ENCODE measurements at places on chromosomes 7 and 10.

DNA sequence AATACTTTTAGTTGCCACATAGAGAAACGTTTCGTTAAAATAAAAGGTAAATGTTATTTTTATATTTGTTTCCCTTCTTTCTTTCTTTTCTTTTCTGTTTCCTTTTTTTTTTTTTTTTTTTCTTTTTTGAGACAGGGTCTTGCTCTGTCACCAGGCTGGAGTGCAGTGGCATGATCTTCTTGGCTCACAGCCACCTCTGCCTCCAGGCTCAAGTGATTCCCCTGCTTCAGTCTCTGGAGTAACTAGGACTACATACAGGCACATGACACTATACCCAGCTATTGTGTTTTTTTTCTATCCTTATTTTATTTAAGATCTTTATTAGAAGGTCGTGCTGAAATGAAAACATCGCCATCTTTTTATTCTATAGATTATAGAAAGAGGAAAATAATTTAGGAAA, 661.8 kb upstream of the MBL2 start:
- DNase-seq = no peak

DNA sequence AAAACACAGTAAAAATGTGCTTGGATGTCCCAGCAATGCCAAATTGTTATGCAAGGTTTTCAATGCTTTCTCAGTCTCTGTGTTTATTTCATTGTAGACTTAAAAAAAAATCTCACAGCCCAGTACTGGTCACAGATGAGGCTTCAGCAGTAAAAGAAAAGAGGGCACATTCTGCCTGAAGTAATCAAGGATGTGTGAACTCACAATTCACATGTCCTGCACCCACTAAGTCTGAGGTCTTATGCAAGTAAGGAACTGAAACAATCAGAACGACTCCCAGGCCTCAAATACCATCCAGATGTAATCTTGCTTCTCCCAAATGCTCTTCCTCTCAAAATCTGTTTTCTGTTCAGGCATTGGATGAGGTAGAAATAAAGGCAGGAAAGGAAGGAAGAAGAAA, 33.7 kb downstream of the ADRB1 start:
- no peak for DNase-seq

GRCh38 chr7:104048055-104048454, 58.6 kb upstream of the RELN start:
- no peak for DNase-seq

DNA sequence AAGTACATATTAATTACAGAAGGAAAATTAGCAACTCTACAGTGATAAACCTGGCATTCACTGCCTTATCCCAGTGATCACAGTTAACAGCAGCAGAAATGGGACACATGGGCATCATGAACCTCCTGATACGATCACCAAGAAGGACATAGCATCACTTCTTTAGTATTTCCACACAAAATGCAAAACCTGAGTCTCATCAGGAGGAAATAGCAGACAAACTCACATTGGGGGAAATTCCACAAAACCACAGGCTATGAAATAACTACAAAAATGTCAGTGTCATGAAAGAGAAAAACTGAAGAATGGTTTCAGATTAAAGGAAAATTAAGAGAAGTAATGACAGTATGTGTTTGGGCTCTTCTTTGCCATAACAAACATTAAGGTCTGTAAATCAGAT, 12.0 kb upstream of the PURB start:
- DNase-seq = no peak

DNA sequence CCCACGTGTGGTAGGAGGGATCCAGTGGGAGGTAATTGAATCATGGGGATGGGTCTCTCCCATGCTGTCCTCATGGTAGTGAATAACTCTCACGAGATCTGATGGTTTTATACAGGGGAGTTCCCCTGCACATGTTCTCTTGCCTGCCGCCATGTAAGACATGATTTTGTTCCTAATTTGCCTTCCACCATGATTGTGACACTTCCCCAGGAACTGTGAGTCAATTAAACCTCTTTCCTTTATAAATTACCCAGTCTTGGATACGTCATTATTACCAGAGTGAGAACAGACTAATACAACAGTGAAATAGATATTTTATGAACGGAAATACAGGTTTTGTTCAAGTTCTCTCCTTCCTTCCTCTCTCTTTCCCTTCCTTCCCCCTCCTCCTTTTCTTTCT, 15.8 kb downstream of the CALD1 start:
- no peak for DNase-seq

DNA sequence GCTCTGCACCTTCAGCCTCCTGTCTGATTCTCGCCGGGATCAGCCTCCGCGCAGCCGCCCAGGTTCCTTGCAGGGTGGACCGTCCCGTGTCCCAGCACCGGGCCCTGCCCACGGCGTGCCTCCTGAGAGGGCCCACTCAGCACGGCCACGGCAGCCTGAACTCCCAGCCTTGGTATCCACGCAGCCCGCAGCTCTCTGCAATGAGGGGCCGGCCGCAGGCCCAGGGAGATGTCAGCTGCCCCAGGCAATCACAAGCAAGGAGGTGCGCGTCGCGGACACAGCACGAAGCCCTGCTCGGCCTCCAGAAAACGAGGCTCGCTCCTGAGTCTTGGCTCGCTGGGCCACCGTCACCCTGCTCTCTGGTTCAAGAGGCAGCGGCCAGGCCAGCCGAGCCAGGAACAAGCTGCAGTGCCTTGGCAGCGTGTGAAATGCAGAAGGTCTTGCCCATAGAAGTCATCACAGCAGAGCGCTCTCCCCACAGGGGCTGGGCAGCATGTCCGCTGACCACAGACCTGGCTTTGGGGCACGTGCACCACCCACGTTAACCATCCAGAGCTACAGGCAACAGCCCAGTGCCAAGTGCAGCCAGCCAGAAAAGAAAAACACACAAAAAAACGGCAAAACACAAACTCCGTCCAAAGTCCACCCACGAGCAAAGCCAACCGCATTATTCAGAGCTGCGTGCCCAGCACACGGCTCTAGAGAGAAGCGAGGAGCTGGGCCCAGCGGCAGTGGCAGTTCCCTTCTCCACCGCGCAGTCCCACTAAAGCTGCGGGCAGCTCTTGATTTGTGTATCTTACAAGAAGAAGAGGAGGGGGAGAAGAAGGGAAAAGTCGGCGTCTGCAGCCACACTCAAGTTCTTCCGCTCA, 13.9 kb downstream of the GPER1 start:
- no peak for DNase-seq

GRCh38 chr7:424961-425793, 94.5 kb downstream of the PDGFA start:
- DNase-seq = no peak

- no peak for DNase-seq
Measured at GRCh38 chr7:135277161-135277560, 43.5 kb downstream of the STRA8 start.

DNA sequence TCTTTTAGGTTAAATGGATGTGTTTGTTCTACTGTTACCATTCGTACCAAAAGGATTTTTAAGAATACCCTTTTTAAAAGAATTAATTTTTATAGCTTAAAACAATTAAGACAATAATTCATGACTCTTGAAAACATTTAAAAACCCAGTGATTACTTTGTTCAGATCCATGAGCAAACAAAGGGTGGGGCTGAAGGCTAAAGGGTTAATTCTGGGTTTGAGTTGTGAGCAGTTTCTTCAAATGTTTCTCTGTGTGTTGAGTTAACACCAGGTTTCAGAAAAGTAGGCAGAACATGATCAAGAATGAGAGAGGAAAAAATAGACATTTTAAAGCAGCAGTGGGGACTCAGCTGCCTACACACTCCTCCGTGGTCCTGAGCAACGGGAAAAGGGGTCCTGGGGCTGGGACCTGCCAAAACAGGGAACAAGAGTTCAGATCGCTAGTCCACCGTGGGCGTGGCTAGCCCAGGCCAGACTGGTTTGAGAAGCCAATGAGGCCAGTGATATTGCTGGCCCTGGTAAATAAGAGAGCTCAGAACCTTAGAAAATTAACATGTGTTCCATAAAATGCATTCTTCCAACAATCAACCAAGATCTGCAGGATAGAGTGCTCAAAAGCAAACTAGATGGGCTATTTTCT, 14.9 kb upstream of the EZH2 start:
- DNase-seq = no peak

DNA sequence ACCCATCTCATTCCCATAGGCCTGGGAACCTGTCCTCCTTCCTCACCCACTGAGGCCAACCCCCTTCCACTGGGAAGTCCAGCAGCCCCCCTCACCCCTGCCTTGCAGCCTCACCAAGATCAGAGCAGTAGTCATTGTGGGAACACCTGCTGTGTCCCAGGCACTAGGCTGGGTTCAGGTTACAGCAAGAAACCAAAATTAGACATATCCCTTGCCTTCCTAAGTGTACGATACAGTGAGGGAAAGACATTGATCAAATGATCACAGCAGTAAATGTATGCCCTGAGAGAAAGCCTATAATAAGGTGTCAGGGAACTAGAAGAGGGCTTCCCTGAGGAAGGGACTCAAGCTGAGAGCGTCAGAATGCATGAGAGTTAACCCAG, 17.0 kb upstream of the C10orf105 start:
- no peak for DNase-seq

- no peak for DNase-seq
Measured at GRCh38 chr7:24836084-24836483, 78.8 kb upstream of the GSDME start.

- no peak for DNase-seq
Measured at GRCh38 chr10:87790185-87790584, 27.8 kb downstream of the ATAD1 start.

- no peak for DNase-seq
Measured at GRCh38 chr10:72746426-72747363, 54.8 kb downstream of the MCU start.

DNA sequence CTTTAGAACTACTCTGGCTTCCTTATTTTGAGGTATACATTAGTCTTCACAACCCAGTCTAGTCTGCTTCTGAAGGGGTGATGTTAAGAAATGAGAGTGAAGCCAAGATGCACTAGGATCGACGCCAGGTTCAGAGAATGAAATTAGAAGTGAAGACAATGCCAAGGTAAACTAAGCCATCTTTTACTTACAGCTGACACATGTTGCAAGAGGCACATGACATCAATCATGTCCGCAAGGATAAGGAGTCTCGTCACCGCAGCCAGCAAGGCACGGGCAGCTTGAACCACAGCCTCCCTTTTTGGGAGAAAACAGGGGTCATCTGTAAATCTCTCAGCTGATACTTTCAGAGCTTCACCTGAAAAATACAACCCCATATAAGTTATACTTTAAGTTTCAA, 156.7 kb downstream of the CTNNA3 start:
- DNase-seq = no peak

DNA sequence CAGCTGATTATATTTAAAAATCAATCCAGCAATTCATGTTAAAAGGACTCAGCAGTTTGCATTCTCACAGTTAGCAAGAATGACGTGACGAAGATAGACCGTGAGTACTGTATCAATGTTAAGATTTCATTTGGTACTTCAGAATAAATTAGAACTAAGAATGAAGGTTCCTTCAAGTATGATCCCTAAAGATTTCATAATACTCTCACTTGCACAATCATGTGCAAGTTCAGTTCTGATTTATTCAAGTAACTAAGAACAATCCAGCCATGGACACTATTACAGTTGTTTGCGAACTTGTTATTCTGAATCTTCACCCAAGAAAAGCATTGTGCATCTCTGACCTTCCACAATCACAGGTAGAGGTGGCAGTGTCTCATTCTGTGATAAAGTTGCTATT, 7.7 kb downstream of the RHEB start:
- no peak for DNase-seq

- DNase-seq = no peak
Measured at GRCh38 chr10:51656503-51656902, 42.9 kb downstream of the CSTF2T start.

- DNase-seq = no peak
Measured at GRCh38 chr7:15682751-15683245, 3.7 kb downstream of the MEOX2 start.

DNA sequence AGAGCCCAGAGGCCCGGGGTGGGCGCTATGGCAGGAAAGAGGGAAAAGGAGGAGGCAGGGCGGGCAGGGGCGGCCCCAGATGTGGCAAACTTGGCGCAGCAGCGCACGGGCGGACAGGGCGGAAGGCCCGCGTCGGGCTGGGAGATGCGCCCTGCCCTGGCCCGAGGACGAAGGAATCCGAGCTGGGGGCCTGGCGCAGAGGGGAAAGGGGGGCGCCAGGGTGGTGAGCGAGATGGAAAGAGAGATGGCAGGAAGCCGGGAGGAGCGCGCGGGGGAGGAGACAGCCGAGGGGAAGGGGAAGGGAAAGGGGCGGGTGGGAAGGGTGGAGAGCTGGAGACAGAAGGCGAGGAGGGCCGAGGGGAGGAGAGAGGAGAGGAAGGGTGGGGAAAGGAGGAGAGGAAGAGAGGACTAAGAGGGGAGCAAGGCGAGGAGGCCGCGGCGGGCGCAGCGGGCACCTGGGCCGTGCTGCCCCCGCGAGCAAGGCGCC, at the start of gene MARVELD1:
Gene MARVELD1, plus strand, starts transcription at position 392 of the 487 bp plus-strand sequence. CDS start 147 bp downstream, outside the sequence.
- DNase-seq = no peak

GRCh38 chr10:34875061-34875460, 60.0 kb upstream of the PARD3 start:
- DNase-seq = no peak

DNA sequence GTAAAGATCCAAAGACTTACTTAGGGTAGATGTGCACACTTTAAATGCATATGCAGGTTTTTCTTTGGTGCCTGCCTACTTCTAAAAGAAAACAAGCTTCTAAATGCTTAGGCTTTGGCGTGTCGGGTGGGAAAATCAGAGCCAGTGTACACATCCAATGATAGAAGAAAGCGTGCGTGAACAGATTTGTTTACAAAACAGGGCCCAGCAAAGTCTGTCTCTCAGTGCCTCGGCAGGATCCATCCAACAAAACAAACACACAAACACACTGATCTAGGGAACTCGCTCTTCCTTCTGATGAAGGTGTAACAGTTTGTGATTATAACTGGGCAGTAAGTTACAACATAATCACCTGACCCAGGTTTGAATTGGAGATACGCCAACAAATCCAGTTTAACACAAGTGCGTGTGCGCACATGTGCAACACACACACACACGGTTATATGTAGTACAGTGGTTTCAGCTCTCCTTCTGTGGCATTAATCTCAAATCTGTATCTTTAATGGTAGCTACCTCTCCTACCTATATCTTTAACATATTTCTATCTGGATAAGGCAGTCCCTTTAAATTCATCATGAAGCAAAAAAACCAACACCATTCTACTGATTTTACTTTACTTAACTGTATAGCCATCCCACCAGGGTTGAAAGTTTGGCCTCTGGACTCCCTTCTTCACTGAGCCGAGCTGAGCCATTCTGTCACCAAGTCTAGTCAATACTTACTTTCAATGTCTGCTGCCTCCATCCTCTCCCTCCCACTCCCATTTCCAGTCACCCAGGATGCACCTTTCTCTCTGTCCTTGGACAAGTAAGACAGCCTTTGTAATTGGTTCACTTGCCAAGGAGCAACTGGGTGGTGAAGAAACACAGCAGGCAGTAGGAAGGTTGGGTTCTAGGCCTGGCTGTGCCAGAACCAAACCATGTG, 184.4 kb upstream of the KLF14 start:
- no peak for DNase-seq

- no peak for DNase-seq
Measured at GRCh38 chr7:125085084-125085483, 155.5 kb upstream of the POT1 start.

Measured in stimulated activated CD4-positive, alpha-beta T cell treated with anti-CD3 and anti-CD28 coated beads, Interleukin-15, amount 100 ng/mL, for 48 hours (primary cell).